ENCODE measurements at places on chromosomes 7 and 10. TPM values are rescaled to one million over a fixed set of nuclear protein-coding genes. Genes with fewer than 3 reads are reported as not detected.
A peak's percentile ranks its signal among the peaks of the same experiment; 100 is the strongest.

The ERVW-1 gene
- total RNA-seq, result not detected

The GIMAP2 gene
- 0.58 TPM for total RNA-seq

The SPDYE11 gene
- total RNA-seq, result 0.37 TPM

The CCL26 gene
- not detected for total RNA-seq

The SCIN gene
- 36.5 TPM for total RNA-seq

GRCh38 chr10:11286261-11286852 is 268.7 kb downstream of the CELF2 start:
- no peak overlapping the region for H3K27ac ChIP-seq
- DNase-seq, result no peak
- H3K4me3 ChIP-seq, result no peak overlapping the region
- H3K4me1 ChIP-seq, result no peaks in the 10 kb centered on the region
- no peaks in the 10 kb centered on the region for H3K27me3 ChIP-seq
- peaks cover 45% of the 10 kb centered on the region for H3K36me3 ChIP-seq

DNA sequence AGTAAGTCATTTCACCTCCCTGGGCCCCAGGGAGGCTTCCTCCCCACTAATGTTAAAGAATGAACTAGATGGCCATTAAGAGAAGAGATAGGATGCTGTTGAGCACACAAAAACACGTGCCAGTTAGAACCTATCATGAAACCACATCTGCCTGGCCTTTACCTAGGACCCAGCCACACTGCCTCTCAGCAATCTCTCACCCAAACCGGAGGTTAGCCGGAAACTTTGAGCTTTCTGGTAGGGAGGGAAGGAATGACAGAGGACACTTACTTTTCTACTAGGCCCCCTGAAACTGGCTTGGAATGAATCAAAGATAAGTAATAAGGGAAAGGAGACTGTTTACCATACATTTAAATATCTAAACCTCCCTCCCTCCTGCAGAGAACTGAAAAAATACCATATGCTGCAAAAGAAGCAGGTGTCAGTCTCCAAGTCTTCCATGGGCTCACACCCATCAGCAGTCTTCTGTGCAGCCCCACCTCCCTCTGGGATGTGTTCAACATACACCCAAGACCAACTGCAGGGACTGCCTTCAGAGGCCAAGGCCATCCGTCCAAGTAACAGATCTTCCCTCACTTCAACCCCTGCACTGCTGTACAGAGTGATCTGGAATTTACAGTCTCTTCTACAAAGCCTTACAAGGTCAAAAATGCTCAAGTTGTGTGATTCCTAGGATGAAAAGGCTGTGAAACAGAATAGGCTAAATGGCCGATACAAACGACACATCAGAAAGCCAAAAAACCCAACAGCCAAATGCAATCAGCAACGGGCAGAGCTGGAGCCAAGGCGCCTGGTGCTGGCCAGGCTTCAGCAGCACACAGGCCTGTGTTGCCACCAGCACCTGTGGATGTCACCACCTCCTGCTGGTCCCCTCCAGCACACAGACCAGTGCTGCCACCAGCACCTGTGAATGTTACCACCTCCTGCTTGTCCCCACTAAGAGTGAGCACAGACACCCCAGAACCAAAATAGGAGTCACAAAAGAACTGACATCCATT is 42.4 kb downstream of the SORBS1 start:
- peaks cover 49% of the 10 kb centered on the region for H3K4me1 ChIP-seq
- no peaks in the 10 kb centered on the region for H3K36me3 ChIP-seq
- DNase-seq, result no peak
- peak overlapping the region; percentile 7 for H3K4me3 ChIP-seq
- no peaks in the 10 kb centered on the region for H3K27me3 ChIP-seq

DNA sequence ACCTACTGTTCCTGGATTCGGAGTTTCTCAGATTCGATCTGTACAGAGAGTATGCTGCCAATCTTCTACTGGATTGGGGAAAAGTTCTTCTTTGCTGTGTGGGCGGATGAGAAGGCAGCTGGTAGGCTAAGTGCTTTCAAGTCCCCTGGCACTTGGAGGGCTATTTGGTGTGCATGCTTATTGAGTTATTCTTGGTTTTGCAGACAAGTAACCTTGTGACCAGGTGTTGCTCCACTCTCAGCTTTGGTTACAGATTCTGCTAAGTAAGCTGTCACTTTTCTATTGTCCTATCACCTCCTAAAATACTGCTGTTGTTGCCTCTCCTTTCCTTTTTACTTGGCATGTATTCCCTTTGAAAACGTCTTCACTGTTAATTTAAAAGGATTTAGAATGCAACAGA is 1375.1 kb upstream of the LRRTM3 start:
- H3K27ac ChIP-seq, result no peak overlapping the region
- H3K4me3 ChIP-seq, result no peak overlapping the region
- H3K4me1 ChIP-seq, result no peaks in the 10 kb centered on the region
- H3K36me3 ChIP-seq, result no peaks in the 10 kb centered on the region
- DNase-seq, result no peak
- no peaks in the 10 kb centered on the region for H3K27me3 ChIP-seq

DNA sequence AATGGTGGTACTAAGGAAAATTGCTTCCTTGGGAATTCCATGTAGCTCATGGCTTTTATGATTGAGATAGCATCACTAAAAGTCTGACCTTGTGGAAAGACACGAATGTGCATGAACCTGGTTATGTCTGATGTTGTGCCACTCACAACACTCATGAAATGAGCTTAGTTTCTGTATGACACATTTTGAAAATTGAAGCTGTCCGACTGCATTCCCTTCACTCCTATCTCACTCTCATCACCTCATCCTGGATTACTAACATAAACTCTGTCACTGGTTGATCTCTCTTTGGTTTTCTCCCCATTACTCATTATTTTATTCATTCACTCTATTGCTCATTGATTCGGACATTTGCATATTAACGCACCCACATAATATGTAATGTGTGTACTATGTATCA is 190.0 kb upstream of the VWC2 start:
- no peaks in the 10 kb centered on the region for H3K4me1 ChIP-seq
- DNase-seq, result no peak
- H3K4me3 ChIP-seq, result no peak overlapping the region
- no peaks in the 10 kb centered on the region for H3K27me3 ChIP-seq

DNA sequence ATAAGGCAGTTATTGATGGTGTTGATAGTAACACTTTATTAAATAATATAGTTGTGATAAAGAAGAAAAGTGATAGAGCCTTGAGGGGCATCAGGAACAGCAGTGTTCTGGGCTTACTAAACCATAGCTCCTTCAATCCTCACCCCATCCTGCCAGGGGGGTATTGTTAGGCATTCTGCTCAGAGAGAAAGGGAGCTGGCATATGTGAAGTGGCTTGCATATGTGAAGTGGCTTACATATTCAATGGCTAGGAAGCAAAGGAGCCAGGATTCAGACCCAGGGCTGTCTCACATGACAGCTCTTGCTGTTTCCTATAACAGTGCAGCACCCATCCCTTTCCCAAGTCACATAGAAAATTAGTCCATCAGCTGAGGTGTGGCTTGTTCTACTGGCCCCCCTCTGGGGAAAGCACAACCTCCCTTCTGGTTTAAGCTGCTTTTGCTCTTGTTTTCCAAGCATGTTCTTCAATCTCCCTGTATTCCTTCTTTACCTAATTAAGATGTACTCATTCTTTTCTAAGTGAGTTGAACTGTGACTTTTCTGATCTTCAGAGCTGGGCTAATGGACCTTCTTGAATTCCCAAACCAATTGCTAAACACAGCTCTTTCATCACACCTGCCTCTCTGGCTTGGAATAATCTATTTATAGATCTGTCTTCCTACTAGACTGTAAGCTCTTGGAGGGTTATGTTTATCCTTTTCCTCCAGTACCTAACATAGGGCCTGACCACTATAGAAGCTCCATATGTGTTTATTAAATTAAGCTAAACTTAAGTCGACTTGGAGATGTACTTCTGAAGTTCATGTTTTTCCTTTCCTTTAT is 108.7 kb upstream of the GLI3 start:
- no peak for DNase-seq
- no peaks in the 10 kb centered on the region for H3K4me1 ChIP-seq
- no peak overlapping the region for H3K4me3 ChIP-seq
- no peaks in the 10 kb centered on the region for H3K27me3 ChIP-seq

- H3K36me3 ChIP-seq, result peaks cover 16% of the 10 kb centered on the region
- H3K27ac ChIP-seq, result no peak overlapping the region
- no peak overlapping the region for H3K4me3 ChIP-seq
These were observed 71.5 kb downstream of the LRRC4 start for GRCh38 chr7:127959770-127960169.

DNA sequence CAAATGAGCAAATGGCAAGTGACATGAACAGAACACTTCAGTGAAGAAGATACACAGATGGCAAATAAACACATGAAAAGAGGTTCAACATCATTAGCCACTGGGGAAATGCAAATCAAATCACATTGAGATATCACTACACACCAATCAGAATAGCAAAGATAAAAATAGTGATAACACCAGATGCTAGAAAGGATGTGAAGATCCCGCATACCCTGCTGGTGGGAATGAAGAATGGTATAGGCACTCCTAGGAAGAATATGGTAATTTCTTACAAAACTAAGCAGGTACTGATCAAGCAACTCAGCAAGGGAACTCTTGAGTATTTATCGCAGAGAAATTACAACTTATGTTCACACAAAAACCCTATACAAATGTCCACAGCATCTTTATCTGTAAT is 11.2 kb downstream of the LAMB4 start:
- no peaks in the 10 kb centered on the region for H3K36me3 ChIP-seq
- no peak for DNase-seq
- no peaks in the 10 kb centered on the region for H3K4me1 ChIP-seq

DNA sequence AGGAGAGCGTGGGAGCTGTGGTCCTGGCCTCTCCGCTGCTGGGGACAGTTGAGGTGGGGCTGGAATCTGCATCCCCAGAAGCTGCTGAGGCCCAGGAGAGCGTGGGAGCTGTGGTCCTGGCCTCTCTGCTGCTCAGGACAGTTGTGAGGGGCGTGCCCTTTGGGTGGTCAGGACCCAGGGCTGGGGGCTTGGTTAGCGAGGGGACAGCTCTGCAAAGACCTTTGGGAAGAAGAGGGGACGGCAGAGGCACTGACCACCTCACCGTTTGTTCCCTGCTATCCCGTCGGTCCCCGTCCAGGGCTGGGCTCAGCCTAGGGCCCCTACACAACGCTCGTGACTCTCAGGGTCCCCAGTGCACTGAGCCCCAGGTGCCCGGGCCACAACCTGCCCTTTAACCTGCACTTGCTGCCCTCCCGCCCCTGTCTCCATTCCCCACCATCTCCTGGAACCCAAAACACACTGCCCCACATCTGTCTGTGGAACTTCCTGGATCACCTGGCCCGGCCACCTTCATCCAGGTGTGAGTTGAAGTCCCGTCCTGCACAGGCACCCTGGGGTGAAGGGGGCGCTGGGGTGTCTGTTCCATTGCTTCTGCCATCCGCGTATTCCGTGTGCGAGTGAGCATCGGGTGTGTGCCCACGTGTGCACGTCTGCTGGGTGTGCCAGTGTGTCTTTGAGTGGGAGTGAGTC is 14.1 kb downstream of the FOXL3 start:
- no peak overlapping the region for H3K4me3 ChIP-seq
- H3K27me3 ChIP-seq, result no peaks in the 10 kb centered on the region
- no peaks in the 10 kb centered on the region for H3K36me3 ChIP-seq
- H3K27ac ChIP-seq, result no peak overlapping the region

DNA sequence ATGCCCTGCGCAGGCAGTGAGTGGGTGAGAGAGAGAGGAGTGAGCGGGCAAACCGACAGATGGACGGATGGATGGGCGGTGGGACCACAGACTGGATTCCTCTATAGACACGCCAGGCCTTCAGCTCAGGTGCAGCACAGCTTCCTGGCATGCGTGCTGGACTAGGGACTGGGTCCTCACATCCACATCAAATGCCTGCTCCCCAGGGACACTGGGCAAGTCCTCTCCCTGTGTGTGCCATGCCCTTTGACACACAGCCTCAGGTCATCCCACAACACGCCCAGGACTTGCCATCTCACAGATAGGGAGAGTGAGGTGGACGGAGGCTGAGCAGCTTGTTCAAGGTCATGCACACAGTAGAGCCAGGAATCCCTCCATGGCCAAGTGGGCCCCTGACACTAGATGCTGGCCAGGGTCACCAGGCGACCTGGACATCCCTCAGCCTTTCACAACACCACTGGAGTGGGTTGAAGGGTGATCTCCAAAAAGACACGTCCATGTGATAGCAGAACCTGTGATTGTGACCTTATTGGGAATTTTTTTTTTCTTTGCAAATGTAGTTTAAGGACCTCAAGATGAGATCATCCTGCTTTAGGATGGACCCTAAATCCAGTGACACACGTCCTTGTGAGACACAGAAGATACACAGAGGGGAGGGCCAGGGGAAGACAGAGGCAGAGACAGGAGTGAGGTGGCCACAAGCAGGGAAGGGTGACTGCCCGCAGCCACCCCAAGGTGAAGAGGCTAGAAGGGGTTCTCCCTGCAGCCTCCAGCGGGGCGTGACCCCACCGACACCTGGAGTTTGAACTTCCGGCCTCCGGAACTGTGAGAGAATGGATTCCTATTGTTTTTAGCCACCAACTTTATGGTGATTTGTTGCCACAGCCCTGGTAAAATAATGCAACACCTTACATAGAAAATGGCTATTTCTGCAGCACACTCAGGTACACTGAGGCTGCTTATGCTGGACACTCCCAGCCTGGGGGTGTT is 155.0 kb upstream of the CHST15 start:
- peak; percentile 23 for DNase-seq
- H3K27me3 ChIP-seq, result no peaks in the 10 kb centered on the region
- H3K4me3 ChIP-seq, result no peak overlapping the region
- peaks cover 16% of the 10 kb centered on the region for H3K4me1 ChIP-seq
- H3K27ac ChIP-seq, result no peak overlapping the region
- no peaks in the 10 kb centered on the region for H3K36me3 ChIP-seq

- H3K4me1 ChIP-seq, result no peaks in the 10 kb centered on the region
- H3K36me3 ChIP-seq, result no peaks in the 10 kb centered on the region
- H3K4me3 ChIP-seq, result no peak overlapping the region
- no peak for DNase-seq
- no peak overlapping the region for H3K27ac ChIP-seq
These were observed 11.7 kb downstream of the MAT1A start for GRCh38 chr10:80277567-80278250.

DNA sequence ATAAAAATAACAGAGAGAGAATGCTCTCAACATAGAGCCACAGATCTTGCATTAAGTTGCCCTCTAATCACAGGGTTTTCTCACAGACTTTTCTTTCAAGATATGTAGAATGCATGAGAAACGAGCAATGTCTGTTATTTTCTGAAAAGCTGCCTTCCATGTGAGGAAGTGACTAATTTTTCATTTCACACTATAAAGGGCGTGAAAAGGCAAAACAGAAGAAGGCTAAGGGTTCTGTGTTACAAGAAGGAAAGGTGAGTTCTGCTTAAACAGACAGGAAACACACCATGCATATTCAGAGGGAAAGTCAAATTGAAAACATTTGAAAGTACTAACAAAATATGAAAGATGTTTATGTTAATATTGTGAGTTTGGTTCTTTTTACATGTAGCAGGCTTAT is 189.2 kb downstream of the SEMA3D start:
- H3K4me3 ChIP-seq, result no peak overlapping the region
- H3K36me3 ChIP-seq, result no peaks in the 10 kb centered on the region
- H3K4me1 ChIP-seq, result no peaks in the 10 kb centered on the region
- no peak for DNase-seq
- H3K27me3 ChIP-seq, result no peaks in the 10 kb centered on the region
